ENCODE measurements at places on chromosomes 11 and 22. TPM values are rescaled to one million over a fixed set of nuclear protein-coding genes. Genes with fewer than 3 reads are reported as not detected.

Gene MYOD1
- polyA plus RNA-seq: not detected

Gene ACR
- polyA plus RNA-seq: 3.0 TPM

Gene FADD
- 17.8 TPM for polyA plus RNA-seq

Gene MS4A6E
- polyA plus RNA-seq: not detected

Gene MAP6
- 171 TPM for polyA plus RNA-seq

Gene PGM2L1
- 13.0 TPM for polyA plus RNA-seq

Measured in brain (organoid and tissue), 16 donors.